CD4-positive, alpha-beta T cell treated with Interleukin-21 for 1 hour (primary cell): ENCODE measurements at places on chromosomes 4 and X.

DNA sequence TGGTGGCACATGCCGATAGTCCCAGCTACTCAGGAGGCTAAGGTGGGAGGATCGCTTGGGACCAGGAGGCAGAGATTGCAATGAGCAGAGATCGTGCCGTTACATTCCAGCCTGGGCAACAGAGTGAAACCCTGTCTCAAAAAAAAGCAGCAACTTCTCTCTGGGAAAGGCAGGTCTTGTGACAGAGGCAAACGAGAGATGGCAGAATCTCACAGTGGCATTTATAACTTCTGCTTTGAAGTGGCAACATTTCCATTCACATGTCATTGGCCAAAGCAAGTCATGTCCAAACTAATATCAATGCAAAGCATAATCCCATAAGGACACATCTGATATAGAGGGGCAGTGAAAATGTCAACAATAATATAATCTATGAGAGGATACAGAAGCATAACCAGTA, 79.8 kb downstream of the PPEF2 start:
- DNase-seq, result no peak

DNA sequence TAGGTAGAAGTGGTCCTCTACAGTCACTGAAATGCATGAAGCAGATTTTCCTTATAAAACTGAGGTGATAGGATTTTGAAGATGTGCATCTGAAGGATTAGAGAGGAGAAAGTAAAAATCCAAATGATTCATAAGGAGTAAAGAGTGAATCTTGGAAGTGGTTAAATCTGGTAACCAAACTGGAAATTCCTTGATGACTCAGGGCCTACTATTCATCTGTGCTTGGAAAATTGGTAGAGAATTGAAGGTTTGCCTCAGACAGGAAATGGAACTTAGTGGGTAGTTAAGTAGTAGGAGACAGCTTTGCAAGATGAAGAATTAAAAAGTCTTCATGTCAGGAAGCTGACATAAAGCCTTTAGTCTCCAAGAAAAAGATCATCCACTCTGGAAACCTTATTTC, 368.9 kb upstream of the CTSO start:
- no peak for DNase-seq

- DNase-seq, result no peak
Observed at GRCh38 chrX:117610806-117611205, 505.8 kb downstream of the KLHL13 start.

- DNase-seq, result no peak
Observed at GRCh38 chr4:7034262-7035081, 8.7 kb upstream of the TADA2B start.

- DNase-seq, result no peak
Observed at GRCh38 chr4:116599859-116600258, 485.5 kb downstream of the TRAM1L1 start.

- no peak for DNase-seq
Observed at GRCh38 chrX:15384304-15384703, at the start of gene VEGFD. Gene VEGFD, minus strand, starts transcription at chrX:15384413. Its CDS starts 467 bp downstream, at chrX:15383946.

DNA sequence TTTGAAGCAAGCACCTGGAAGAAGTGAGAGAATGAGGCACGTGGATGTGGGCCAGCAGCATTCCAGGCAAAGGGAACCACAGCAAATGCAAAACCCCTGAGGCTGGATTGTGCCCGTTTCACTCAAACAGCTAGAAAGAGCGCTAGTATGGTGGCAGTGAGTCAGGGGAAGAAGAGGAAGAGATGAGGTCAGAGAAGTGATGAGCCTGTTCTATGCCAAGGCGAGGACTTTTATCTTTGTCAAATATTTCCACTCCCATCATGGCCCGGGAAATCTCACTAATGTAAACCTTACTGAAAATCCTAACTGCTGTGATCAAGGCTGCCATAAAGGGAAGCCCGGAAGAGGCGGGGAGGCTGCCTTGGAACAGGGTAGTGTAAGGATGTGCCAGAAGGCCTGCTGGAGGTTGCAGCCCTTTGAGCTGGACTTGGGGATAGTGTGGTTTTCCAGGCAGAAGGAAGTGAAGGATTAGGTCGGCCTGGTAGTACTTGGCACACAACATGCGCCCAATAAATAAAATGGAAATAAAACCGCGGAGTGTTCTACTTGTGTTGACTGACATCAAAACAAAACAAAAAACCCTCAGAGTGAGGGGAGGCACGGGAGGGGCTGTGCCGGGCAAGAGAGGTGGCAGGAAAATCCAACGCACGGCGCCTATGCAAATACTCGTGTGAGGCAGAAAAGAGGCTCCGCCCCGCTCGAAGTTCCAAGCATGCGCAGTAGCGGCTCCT, 1.2 kb upstream of the CDK16 start:
- peak; percentile 37 for DNase-seq

DNA sequence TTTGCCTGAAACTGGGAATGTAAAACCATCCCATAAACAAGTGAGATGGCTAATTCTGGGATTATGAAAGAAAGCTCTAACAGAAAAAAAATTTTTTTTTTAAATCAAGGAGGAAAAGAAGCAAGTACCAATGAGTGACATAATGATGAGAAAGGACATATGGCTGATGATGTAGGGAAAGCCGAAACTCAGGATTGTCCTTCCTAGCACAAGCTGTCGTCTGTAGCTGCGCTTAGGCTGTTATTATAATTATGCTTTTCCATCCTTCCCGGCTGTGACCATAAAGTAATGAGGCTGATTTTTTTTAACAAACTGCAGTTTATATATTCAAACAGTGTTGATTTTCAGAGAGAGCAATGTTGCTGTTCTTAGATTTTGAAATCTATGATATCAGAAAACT, 209.8 kb upstream of the NOCT start:
- DNase-seq, result no peak

GRCh38 chrX:133999031-133999705, 13.8 kb upstream of the GPC3 start:
- DNase-seq, result no peak

- DNase-seq, result peak; percentile 44
Observed at GRCh38 chr4:68349279-68349648, 626 bp downstream of the YTHDC1 start.

- DNase-seq, result peak; percentile 19
Observed at GRCh38 chr4:76896614-76897535, 1.1 kb downstream of the SOWAHB start.
